Testis (tissue), 5 donors: ENCODE measurements at places on chromosomes 2 and 18. TPM values are rescaled to one million over a fixed set of nuclear protein-coding genes. Genes with fewer than 3 reads are reported as not detected.

- no peak for DNase-seq
Observed at GRCh38 chr18:59665057-59666006, 31.9 kb downstream of the CCBE1 start.

DNA sequence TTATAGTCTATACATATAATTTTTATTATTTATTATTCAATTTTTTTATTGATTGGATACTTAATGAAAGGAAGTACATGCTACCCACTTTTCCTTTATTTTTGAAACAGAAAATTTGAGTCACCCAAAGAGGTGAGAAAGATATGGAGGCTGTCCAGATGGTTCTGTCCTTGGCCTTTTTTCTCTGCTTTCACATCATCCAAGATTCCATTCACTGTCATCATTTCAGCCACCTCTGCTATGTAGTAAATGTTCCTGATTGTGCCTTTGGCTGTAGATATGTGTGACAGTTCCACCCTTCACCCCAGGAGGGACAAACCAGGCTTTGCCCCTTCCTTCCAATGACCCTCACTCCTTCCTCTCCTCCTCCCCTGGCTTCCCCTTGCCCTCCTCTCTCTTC, 675.7 kb upstream of the ID2 start:
- no peak for DNase-seq

GRCh38 chr2:47127862-47128543, 27.1 kb downstream of the STPG4 start:
- no peak for DNase-seq

GRCh38 chr2:212891580-212891979, 259.8 kb downstream of the IKZF2 start:
- no peak for DNase-seq

- DNase-seq = peak; percentile 88
Observed at GRCh38 chr2:95057535-95058370, 32.2 kb downstream of the MAL start.

- no peak for DNase-seq
Observed at GRCh38 chr2:86087936-86088850, 17.5 kb downstream of the POLR1A start.

GRCh38 chr18:10398571-10398970, 55.9 kb upstream of the APCDD1 start:
- no peak for DNase-seq

- no peak for DNase-seq
Observed at GRCh38 chr2:208274748-208275147, 8.7 kb downstream of the PIKFYVE start.

DNA sequence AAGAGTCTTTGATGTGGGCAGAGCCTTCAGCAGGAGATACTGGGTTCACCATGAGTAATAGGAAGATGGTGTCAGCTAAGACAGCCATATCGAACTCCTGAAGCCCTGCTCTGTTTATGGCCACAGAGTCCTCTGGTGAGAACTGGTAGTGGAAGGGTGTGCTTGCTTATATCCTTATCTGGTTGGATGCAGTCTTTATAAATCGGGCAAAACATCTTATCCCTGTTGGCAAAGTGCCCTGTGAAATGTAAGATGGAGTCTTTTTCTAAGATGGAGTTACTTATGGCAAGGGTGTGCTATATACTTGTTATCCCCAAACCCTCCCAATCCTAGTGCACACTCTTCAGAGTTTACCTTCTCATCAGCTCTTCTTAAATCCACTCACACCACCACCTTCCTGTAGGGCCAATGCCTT, 190.8 kb upstream of the PARD3B start:
- no peak for DNase-seq

DNA sequence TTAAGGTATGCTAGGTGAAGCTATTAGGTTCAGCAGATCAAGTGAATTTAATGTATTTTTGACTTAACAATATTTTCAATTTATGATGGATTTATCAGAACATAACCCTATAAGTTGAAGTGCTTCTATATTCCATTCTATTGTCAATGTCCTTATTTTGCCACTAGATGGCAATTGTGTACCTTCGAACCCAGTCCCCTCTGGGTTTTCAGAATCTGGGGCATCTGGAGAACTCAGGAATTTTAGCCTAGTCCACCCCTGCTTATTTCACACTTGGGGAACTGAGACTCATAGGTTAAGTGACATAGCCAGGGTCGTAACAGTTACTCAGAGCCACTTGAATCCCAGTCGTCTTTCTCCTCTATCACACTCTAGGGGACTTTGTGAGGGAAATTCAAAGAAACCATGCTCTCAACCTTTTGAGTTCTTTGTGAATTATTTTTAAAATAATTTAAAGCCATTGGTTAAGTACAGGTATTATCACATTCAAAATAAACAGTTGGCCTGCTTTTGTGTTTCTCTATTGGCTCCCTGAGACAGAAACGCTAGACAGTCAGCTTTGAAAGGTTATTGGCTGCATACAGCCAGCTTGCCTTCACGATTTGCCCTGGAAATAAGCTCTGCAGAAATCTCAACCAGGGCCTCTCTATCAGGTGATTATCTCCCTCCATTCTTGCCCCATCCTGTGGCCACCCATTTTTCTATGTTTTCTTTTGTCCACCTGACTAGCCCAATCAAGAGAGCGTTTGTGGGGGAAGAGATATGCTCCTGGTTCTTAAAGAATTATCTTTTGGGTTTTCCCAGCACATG, 145.0 kb downstream of the TTC27 start:
- DNase-seq = no peak

Gene EML6
- 12.1 TPM for total RNA-seq
